ENCODE measurements at places on chromosomes 6 and 20.

- DNase-seq: no peak
Measured at GRCh38 chr6:19408331-19408730, 428.8 kb upstream of the ID4 start.

GRCh38 chr20:58655328-58656107, 4.4 kb downstream of the STX16 start:
- peak; percentile 42 for DNase-seq

DNA sequence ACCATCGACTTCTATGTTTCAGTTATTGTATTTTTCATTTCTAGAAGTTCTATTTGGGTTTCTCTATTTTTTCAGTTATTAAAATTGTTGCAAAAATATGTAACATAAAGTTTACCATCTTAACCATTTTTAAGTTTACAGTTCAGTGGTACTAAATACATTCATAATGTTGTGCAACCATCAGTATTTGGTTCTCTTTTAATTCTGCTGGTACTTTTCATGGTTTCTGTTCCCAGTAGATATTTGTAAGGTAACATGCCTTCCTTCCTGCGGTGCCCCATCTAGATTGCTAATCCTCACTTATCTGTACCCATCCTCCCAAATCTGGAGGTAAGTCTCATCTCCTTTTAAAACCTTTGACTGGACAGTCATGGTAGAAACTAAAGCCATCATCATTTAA, 47.9 kb downstream of the TGM2 start:
- no peak for DNase-seq

- no peak for DNase-seq
Measured at GRCh38 chr6:18506382-18507017, 119.3 kb downstream of the RNF144B start.

DNA sequence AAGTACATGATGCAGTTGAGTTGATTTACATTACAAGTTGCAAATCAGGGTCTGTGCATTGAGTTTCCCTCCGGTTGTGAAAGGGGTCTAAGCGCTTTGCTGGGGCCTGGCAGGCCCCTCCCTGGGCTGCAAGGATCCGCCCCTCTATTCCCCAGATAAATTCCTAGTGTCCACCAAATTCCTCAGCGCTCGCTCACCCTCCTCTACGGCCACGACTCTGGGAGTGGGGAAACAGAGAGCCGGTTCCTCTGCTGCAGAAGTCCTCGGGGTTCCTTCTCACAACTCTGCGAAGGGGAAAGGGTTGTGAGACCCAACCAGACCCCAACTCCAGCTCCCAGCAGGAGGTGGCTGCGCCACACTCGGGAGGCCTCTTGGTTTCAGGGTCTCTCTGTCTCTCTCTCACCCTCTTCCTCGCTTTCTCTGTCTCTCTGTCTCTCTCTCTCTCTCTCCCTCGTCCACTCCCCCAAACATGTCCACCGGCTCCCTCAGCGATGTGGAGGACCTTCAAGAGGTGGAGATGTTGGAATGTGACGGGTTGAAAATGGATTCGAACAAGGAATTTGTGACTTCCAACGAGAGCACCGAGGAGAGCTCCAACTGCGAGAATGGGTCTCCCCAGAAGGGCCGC, at the start of gene TCF21:
TSS of gene TCF21 (plus strand) at position 185 of the 628 bp plus-strand sequence. CDS start at position 470, 285 bp downstream.
- DNase-seq: no peak

DNA sequence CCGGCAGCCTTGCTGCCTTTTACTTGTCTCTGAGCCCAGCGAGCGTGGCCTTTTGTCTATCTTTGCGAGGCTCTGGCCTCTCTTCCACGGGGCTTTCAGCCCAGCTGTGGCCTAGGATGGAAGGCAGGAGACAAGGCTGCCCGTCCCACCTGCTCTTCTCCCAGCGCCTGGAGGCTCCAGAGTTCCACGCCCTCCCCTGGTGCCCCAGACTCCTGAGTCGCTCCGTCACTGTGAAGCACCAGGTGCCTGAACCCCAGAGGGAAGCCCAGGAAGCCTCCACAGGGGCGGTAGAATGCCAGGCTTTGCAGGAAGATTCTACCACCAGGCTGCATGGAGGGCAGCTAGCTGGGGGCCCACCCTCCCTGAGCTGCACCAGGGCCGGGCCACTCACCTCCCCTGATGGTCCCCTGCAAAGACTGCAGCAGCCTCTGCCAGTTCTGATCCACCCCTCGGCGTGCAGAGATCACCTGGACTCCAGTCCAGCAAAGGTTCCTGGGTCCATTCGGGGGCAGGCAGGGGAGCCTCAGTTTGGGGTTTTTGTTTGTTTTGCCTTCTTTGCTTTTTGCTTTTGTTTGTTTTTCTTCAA, 384.6 kb downstream of the CDH4 start:
- DNase-seq: no peak

- peak; percentile 28 for DNase-seq
Measured at GRCh38 chr6:18263418-18264218, 712 bp downstream of the DEK start.

DNA sequence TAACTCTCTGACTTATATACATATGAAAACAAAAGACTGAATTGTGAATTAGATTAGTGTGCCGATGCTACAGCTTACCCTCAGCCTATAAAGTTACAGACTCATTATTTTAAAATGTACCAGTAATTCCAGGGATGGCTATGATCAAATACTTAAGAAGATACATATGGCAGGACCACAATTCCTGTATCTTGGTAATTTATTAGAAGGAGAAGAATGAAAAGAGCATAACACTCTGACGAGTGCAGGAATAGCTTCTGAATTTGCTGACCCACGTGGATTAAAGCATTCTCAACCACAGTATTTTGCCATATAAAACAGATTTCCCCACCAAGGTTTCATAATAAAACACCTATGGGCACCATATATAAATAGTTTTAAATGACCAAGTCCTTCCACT, 368.5 kb upstream of the RUNX2 start:
- DNase-seq: no peak

DNA sequence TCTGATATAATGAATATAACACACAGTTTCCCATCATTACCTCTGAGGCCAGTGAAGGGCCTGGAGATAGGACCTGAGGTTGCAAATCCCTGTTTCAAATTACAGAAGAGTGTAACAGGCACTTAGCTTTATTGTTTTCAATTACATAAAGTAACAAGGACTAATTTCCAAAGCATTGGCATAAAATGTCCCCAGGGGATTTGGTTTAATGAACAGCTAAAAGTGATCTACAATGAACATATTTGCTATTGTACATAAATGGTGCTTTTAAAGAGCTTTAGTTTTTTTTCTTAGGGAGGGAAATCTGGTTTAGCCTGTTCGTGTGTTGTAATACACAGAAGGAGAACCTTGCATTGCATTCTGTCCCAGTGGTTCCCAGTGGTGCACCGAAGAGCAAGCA, 54.4 kb downstream of the HMGN3 start:
- DNase-seq: no peak

- no peak for DNase-seq
Measured at GRCh38 chr6:149754548-149754947, 5.0 kb downstream of the PCMT1 start.

- no peak for DNase-seq
Measured at GRCh38 chr20:16917636-16918035, 169.5 kb downstream of the OTOR start.

DNA sequence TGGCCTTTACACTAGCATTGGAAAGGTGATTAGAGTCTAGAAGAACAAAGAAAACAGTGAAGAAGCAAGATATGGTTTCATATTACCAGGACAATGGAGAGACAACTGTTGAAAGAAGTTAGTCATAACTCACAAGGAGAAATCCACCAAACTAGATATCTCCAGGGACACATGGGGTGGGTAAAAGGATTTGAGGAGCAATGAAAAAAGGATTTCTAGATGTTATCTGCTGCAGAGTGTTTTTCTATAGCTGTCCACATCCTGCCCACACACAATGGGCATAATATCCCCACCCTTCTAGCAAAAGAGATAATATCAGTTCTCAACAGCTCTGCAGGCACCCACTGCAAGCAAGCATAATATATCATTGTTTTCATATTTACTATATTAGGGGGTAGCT, 303.1 kb downstream of the HAO1 start:
- DNase-seq: no peak

GRCh38 chr6:41498968-41499599, 47.1 kb upstream of the FOXP4 start:
- no peak for DNase-seq

DNA sequence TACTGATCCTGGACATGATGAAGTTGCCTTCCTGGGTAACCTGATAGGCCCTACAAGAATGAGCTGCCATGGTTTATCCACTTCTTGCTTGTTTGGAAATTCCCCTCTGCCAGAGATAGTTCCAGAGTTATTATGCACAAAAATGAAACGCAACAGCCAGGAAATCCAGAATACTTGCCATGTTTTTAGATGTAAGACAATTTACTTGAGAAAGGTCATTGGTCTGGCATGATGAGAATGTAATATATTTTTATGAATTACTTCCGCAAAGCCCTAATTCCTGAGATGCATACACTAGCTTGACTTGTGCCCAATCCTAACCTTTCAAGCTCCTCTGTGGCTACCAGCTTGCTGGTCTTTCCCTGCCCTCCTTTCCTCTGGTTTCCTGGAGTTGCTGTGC, 27.9 kb upstream of the NT5E start:
- DNase-seq: no peak

- DNase-seq: no peak
Measured at GRCh38 chr20:17667445-17667844, 14.6 kb downstream of the RRBP1 start.

DNA sequence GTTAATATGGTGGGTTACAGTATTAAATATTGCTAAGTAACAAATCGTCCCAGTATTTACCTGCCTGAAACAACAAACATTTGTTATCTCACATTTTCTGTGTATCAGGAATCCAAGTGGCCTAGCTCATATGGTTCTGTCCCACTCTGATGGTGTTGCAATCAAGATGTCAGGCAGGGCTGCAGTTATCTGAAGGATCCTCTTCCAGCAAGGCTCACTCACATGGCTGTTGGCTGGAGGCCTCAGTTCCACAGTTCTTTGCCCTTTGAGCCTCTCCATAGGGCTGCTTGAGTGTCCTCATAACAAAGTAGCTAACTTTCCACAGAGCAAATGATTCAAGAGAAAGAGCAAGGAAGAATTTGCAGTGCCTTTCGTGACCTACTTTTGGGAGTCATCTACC, 17.7 kb downstream of the RAB22A start:
- no peak for DNase-seq

- no peak for DNase-seq
Measured at GRCh38 chr6:9943986-9944385, 470.9 kb downstream of the TFAP2A start.

DNA sequence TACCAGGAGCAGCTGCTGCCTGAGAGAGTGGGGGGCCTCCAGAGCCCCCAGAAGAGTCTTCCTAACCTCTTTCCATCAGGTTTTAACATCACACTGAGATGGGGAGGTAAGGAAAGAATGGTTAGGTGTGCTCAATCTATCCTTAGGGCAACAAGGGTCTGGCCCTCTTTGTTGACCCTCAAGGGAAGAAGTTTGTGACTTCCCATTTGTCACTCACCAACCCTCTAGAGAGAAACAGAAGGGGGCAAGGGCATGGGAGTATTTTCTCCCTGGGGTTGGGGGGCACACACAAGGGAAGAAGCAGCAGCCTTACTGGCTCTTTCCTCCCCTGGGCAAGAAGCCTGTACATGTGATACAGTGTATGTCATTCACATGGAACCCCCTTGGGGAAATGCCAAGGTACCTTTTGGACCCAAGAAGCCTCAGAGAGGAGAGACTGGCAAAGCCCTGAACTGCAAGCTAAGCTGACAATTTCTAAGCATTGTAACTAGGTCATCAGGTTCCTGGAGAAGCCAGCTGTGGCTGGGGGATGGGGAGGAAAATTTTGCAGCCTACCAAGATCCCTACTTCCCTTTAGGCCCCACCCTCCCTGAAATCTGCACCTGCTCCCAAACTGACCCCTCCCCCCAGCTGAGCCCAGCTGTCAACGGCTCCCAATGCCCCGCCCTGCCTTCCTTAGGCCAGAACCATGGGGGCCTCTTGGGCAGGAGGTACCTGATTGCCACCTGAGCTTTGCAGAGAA, 14.5 kb downstream of the BCL2L1 start:
- no peak for DNase-seq

- no peak for DNase-seq
Measured at GRCh38 chr6:99789767-99790166, 183.1 kb downstream of the PRDM13 start.

DNA sequence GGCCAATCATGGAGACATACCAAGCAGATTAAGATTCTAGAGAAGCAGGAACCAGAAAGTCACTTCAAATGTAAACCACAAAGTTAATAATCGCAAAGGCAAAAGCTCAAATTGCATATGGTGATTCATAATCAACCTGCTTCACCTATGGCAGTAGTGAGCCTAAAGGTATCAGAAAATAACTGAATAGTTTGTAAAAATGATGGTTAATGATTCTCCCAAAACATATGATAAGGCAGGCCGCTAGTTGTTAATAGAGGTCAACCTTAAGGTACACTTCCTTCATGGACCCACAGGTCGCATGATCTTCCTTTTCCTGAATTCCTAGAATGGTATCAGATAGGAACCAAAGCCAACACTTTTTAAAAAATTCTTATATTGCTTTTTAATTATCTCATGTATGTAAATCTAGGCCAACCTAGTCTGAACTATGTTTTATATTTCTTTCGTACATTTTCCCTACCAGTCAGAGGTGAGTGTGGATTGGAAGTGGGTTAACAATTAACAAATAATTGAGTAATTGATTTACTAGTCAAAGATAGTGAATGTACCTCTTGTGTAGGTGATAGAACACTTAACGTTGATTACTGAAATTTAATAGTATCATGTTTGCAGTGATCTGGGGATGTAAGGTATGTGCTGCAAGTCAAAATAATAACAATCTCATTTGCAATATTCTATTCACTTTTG, 16.4 kb downstream of the TAAR2 start:
- no peak for DNase-seq

DNA sequence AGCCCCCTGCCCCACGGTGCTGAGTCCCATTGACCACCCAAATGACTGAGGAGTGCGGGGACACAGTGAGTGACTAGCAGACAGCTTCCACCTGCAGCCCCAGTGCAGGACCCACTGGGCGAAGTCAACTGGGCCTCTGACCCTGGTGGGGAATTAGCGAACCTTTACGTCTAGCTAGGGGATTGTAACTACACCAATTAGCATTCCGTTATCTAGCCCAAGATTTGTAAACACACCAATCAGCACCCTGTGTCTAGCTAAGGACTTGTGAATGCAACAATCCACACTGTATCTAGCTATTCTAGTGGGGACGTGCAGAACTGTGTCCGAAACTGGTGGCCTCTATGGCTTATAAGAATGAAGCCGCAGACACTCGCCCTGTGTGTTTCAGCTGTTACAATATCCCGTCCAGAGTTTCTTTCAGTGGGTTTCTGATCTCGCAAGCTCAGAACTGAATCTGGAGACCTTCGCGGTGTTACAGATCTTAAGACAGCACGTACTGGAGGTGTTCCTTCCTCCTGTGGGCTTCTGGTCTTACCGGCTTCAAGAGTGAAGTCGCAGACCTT, 21.1 kb upstream of the GMPR start:
- no peak for DNase-seq

GRCh38 chr6:47785182-47785581, 3.4 kb downstream of the OPN5 start:
- DNase-seq: no peak

DNA sequence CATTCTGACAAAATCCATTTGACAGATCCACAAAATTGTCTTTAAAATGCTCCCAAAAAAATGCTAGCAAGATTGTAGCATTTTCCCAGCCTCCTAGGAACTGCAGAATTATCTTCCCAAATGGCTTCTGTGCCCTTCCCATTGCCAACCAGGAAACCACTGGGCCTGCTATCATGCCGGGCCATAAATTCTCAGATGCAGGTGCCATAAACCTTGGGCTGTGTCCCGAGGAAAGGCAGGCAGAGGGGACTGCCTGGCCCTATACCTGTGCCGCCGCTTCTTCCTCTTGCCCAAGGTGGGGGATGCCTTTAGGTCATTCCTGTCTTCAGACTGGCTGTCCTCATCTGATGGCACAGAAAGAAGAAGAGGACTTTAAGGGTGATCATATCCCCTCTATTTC, 2.8 kb downstream of the VSX1 start:
- DNase-seq: no peak

Measured in stimulated activated effector memory CD8-positive, alpha-beta T cell treated with anti-CD3 and anti-CD28 coated beads, Interleukin-12 subunit alpha, Interleukin-12 subunit beta, amount 100 ng/mL, for 72 hours (primary cell).